ENCODE measurements at places on chromosomes 6 and 20.

DNA sequence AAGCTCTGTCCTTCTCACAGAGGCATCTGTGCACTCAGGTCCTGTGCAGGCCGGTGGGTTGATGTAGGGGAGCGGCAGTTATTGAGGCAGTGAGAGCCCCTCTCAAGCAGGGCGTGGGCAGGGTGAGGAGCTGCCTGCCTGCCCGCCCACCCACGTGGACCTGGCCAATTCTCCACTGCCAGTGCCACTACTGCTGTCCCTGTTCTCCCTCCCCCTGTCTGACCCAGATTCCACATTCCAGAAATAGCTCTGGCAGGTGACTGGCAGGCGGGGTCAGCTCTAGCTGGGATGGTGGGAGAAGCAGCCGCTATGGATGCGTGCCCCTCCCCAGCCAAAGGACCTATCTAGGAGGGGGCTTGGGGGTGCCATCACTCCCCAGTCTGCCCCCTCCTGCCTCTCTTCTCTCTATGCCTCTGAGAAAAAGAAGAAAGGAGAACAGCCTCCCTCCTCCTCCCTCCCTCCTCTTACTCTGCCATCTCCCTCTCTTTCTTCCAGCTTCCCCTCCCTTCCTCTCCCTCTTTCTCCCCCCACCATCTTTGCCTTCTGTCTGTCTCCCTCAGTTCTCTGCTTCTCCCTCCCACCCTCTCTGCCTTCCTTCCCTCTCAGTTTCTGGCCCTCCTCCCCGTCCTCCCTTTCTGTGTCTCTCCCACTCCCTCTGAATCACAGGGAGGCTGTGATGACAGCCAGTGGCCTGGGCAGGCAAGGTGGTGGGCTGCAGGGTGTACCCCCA is 86.5 kb upstream of the MYL9 start:
- DNase-seq = peak; percentile 95

- no peak for DNase-seq
These were observed 83.9 kb upstream of the DUSP22 start for GRCh38 chr6:208364-208763.

DNA sequence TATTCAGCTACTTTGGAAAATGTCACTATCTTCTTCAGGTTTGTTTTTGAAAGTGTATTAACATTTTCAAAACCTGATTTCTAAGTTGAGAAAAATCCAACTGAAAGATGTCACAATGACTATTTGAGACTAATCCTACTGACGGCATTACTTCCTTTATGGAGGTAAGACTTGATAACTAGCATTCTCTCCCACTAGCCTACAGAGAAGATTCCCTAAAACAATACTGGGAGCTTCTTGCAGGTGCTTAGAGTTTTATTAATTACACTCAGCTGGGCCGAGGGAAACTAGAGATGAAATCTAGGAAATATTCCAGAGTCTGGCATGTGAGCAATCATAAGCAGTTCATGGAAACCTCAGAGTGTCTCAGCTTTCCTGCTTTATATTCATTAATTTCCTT is 114.0 kb downstream of the LCA5 start:
- DNase-seq = no peak

DNA sequence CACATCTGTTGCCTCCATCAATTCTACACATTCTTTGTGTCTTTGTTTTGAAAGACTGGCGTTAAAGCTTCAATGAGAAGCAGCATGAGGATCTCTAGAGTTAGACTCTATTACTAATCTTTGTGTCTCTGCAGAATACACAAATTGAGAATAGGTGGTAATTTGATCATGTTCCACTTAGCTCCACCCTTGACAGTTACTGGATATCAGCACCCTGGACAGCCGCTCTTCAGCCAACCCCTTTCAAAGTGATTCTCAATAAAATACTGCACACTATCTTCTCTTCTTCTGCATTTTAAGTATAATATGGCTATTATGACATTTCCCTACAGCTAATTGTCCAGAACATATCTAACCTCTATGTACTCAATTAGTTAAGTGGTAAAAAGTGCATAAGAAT is 54.3 kb upstream of the CNR1 start:
- DNase-seq = no peak

DNA sequence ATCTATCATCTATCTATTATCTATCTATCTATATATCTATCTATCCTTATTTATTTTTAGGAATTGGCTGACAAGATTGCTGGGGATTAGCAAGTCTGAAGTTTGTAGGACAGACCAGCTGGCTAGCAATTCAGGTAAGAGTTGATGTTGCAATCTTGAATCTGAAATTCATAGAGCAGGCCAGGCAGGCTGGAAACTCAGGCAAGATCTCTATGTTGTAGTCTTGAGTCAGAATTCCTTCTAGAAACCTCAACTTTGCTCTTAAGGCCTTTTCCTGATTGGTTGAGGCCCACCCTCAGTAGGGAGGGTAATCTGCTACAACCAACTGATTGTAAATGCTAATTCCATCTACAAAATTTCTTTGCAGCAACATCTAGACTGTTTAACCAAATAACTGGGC is 19.2 kb downstream of the MAPK13 start:
- DNase-seq = no peak

DNA sequence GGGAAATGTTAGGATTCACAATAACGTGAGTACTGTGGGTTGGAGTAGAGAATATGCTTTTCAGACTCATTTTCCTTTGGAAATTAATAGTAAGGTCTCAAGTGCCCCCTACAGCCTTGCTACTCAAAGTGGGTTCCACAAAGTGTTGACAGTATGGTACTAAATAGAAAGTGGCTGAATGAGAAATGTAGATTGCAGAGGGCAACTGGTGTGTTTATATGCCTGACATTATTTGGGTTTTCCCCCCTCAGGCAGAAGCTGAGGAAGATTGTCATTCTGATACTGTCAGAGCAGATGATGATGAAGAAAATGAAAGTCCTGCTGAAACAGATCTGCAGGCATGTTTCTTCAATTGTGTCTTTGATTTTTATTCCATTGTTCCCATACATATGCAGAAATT is 5.6 kb downstream of the FBXO9 start:
- no peak for DNase-seq

- no peak for DNase-seq
These were observed 32.3 kb downstream of the SNX5 start for GRCh38 chr20:17936286-17936760.

DNA sequence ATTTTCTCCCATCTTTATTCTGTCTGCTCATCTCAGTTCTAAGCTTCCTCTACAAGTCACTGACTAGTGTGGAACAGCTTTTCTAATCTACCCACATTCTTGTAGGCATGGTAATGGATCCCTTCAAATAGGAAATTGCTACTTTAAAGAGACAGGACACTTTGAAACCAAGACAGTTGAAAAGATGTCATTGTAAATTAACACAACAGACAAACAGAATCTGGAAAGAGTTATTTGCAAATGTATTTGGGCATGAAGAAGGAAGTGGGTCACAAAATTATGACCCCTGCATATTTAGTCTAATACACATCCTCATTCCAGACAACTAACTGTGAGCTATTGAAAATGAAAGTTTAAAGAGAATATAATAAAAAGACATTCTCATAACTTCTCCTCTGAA is 298.2 kb upstream of the MARCKS start:
- no peak for DNase-seq

GRCh38 chr20:35274172-35275092 is 3.5 kb downstream of the MMP24OS start:
- no peak for DNase-seq

Data from posterior cingulate gyrus (tissue), 11 donors.